T-cell (primary cell): ENCODE measurements at places on chromosomes 1 and 21. TPM values are rescaled to one million over a fixed set of nuclear protein-coding genes. Genes with fewer than 3 reads are reported as not detected.
A peak's percentile ranks its signal among the peaks of the same experiment; 100 is the strongest.

Gene S100A2
- 0.66 TPM for total RNA-seq

Gene TFF2
- total RNA-seq = 0.38 TPM

Gene PCSK9
- total RNA-seq = 0.38 TPM

Gene TNFRSF25
- total RNA-seq = 241 TPM

Gene SERTAD4
- total RNA-seq = not detected

Gene DEGS1
- total RNA-seq = 43.5 TPM

Gene KCNE2
- not detected for total RNA-seq

Gene NCAM2
- total RNA-seq = not detected

Gene GJA5
- not detected for total RNA-seq

Gene OR10J5
- total RNA-seq = not detected

- H3K27ac ChIP-seq = no peak overlapping the region
- DNase-seq = no peak
- H3K27me3 ChIP-seq = no peaks in the 10 kb centered on the region
- H3K4me3 ChIP-seq = no peak overlapping the region
- H3K4me1 ChIP-seq = no peaks in the 10 kb centered on the region
Measured at GRCh38 chr1:68363339-68363738, 86.4 kb downstream of the RPE65 start.

DNA sequence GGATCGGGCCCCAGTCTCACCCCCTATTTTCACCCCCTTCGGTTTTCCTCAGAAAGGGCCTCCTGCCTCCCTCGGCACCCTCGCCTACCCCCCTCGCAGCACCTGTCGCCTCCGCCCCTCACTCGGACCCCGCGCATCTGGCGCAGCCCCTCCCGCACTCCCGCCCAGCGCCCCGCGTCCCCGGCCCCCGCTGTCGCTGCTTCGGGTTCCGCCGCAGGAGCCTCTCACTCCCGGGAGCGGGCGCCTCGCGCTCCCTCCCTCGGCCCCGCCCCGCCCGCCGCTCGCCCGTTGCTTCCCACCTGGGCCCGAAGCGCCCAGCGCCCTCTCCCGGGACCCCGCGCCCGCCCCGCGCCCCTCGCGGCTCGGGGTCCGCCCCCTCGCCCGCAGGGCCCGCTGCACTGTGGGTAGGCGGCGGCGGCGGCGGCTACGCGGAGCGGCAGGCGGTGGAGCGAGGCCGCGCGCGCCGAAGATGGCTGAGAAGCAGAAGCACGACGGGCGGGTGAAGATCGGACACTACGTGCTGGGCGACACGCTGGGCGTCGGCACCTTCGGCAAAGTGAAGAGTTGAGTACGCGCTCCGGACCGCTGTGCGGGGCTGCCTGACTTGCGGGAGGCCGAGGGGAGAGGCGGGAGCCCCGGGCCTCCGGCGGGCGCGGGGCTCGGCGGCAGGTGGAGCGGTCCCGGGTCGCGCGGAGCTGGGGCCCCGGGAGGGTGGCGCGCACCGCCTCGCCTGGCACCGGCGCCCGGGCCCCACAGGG, at the start of gene PRKAA2:
TSS of gene PRKAA2 (plus strand) at position 396 of the 758 bp plus-strand sequence. CDS start at position 470, 74 bp downstream.
- H3K27me3 ChIP-seq = peaks cover 16% of the 10 kb centered on the region
- DNase-seq = no peak
- peak within 1 kb of the TSS; percentile 54 for H3K4me3 ChIP-seq
- no peak within 1 kb of the TSS for H3K27ac ChIP-seq
- peaks cover 8% of the 10 kb centered on the region for H3K4me1 ChIP-seq

- H3K4me3 ChIP-seq = no peak overlapping the region
- H3K27me3 ChIP-seq = peaks cover 4% of the 10 kb centered on the region
- no peak for DNase-seq
- no peaks in the 10 kb centered on the region for H3K4me1 ChIP-seq
- H3K27ac ChIP-seq = no peak overlapping the region
Measured at GRCh38 chr1:67479146-67479891, 49.1 kb upstream of the SERBP1 start.

DNA sequence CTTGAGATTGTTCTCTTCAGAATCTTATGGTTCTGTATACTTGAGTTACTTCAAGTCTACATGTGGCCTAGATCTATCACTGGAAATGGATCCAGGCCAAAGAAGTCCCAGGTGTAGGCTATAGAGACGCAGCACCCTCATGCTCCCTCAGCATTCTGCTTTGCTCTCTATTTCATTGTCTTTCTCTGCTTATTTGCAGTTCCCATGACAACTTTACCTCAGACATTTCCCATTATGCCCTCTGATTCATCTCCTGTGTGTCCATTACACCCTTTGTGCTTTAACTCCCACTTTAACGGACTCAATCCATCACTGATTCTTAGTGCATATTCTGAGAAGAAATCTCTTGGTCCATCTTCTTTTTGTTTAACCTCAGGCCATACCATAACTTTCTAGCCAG, 236.9 kb upstream of the NRIP1 start:
- no peaks in the 10 kb centered on the region for H3K4me1 ChIP-seq
- no peaks in the 10 kb centered on the region for H3K27me3 ChIP-seq
- DNase-seq = no peak
- no peak overlapping the region for H3K4me3 ChIP-seq
- no peak overlapping the region for H3K27ac ChIP-seq

DNA sequence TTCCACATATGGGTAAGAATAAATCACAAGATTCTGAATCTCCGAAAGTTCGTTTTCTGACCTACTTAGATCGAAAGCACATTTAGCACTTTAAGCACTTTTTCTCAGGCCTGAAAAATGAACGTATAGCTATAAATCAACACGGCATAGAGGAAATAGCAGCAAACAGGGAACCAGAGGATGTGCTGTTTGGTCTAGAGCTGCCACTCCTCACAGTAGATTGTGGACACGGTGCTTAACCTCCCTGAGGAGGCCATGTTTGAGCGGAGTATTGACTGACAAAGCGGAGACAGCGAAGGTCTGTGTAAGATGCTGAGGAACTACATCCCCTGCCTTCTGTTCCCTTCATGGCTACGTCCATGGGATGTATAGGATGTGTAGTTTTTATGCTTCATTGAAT, 452.8 kb upstream of the NCAM2 start:
- H3K4me1 ChIP-seq = no peaks in the 10 kb centered on the region
- no peak overlapping the region for H3K27ac ChIP-seq
- DNase-seq = no peak

GRCh38 chr1:211939876-211940468, 95.4 kb downstream of the INTS7 start:
- peaks cover 3% of the 10 kb centered on the region for H3K36me3 ChIP-seq
- no peak overlapping the region for H3K4me3 ChIP-seq
- H3K27ac ChIP-seq = no peak overlapping the region
- no peak for DNase-seq
- H3K4me1 ChIP-seq = no peaks in the 10 kb centered on the region

GRCh38 chr1:92244376-92244775, 26.7 kb downstream of the C1orf146 start:
- H3K27ac ChIP-seq = no peak overlapping the region
- H3K4me3 ChIP-seq = no peak overlapping the region
- no peaks in the 10 kb centered on the region for H3K4me1 ChIP-seq
- H3K27me3 ChIP-seq = no peaks in the 10 kb centered on the region
- no peak for DNase-seq
- H3K36me3 ChIP-seq = no peaks in the 10 kb centered on the region

- H3K4me1 ChIP-seq = peaks cover 7% of the 10 kb centered on the region
- no peak overlapping the region for H3K4me3 ChIP-seq
- no peaks in the 10 kb centered on the region for H3K27me3 ChIP-seq
- no peak overlapping the region for H3K27ac ChIP-seq
- no peak for DNase-seq
Measured at GRCh38 chr1:44760876-44761275, 14.5 kb upstream of the RPS8 start.

DNA sequence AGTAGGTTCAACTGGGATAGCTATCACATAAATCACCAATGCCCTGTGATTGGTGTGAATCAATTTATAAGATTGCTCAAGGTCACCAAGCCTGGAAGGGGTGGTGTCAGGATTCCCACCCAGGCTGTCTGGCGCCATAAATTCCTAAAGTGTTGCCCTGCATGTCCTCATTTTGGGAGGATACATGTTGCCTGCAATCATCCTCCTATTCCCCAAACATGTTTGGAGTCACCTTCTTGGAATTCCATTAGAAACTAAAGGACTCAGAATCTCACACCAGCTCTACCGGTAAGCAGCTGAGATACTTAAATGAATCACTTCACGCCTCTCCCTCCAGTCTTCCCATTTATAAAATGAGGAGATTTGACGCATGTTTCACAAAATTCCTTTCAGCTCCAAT, 54.1 kb upstream of the SLC45A1 start:
- no peak for DNase-seq
- peaks cover 2% of the 10 kb centered on the region for H3K27me3 ChIP-seq
- no peaks in the 10 kb centered on the region for H3K4me1 ChIP-seq
- no peak overlapping the region for H3K4me3 ChIP-seq
- H3K27ac ChIP-seq = no peak overlapping the region

GRCh38 chr21:36965720-36966065, 776 bp downstream of the HLCS start:
- H3K4me3 ChIP-seq = peak overlapping the region; percentile 50
- H3K36me3 ChIP-seq = peaks cover 5% of the 10 kb centered on the region
- peaks cover 4% of the 10 kb centered on the region for H3K4me1 ChIP-seq
- DNase-seq = peak; percentile 15
- peak overlapping the region; percentile 33 for H3K27ac ChIP-seq

- H3K27me3 ChIP-seq = no peaks in the 10 kb centered on the region
- no peak overlapping the region for H3K27ac ChIP-seq
- H3K36me3 ChIP-seq = no peaks in the 10 kb centered on the region
- no peak overlapping the region for H3K4me3 ChIP-seq
- DNase-seq = no peak
Measured at GRCh38 chr1:234536741-234537140, 57.8 kb upstream of the TARBP1 start.

DNA sequence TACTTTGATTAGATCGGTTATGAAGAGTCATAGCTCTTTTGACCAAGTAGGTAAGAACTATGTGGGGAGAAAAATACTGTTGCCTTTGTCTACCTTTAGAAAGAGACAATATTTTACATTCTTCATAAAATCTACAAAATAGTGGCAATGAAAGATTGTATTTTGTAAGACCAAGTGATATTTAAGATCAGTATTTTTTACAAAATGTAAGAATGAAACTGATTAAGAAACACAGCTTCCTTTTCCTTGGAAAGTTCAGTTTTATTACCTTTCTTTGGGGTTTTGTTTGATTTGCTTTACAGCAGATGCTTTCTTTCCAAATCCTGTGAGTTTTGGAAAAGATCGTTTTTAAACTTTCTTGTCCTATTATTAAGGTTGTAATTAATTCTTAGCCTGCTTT, 69.8 kb downstream of the SLC35A3 start:
- H3K36me3 ChIP-seq = peaks cover 4% of the 10 kb centered on the region
- peak overlapping the region; percentile 5 for H3K4me3 ChIP-seq
- DNase-seq = no peak
- H3K27ac ChIP-seq = peak overlapping the region; percentile 96
- peaks cover 26% of the 10 kb centered on the region for H3K4me1 ChIP-seq
- H3K27me3 ChIP-seq = no peaks in the 10 kb centered on the region

DNA sequence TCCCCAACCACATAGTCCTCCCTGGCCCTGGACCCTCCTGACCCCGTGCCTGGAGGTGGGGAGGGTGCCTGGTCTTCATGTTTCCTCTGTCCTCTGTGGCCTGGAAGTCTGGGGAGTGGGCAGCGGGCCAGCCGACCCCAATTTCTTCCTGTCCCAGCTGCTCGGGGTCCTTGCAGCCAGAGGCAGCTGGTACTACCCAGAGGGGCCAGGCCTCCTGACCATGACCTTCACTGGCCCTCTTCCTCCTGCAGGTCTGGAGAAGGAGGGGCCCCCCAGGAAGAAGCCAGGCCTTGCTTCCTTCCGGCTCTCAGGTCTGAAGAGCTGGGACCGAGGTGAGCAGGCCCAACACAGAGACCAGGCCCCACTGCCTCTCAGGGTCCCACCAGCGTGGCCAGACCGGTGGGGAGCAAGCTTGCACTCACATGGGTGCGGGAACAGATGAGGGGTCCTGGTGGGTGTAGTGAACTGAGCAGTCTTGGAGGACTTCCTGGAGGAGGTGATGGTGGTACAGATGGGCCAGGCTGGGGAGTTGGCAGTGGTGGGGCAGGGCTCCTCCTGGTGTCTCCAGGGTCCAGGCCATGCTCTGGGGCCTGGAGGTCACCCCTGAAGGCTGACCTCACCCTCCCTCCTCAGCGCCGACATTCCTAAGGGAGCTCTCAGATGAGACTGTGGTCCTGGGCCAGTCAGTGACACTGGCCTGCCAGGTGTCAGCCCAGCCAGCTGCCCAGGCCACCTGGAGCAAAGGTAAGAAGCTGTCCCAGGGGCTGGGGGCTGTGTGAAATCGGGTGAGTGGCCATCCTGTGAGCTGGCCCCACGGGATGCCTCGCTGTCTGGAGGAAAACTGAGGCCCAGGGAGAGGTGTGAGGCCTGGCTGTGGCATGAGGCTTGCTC, 32.7 kb downstream of the TRIM11 start:
- no peak overlapping the region for H3K4me3 ChIP-seq
- no peak overlapping the region for H3K27ac ChIP-seq
- H3K36me3 ChIP-seq = no peaks in the 10 kb centered on the region
- no peak for DNase-seq
- H3K27me3 ChIP-seq = peaks cover 22% of the 10 kb centered on the region
- peaks cover 14% of the 10 kb centered on the region for H3K4me1 ChIP-seq

DNA sequence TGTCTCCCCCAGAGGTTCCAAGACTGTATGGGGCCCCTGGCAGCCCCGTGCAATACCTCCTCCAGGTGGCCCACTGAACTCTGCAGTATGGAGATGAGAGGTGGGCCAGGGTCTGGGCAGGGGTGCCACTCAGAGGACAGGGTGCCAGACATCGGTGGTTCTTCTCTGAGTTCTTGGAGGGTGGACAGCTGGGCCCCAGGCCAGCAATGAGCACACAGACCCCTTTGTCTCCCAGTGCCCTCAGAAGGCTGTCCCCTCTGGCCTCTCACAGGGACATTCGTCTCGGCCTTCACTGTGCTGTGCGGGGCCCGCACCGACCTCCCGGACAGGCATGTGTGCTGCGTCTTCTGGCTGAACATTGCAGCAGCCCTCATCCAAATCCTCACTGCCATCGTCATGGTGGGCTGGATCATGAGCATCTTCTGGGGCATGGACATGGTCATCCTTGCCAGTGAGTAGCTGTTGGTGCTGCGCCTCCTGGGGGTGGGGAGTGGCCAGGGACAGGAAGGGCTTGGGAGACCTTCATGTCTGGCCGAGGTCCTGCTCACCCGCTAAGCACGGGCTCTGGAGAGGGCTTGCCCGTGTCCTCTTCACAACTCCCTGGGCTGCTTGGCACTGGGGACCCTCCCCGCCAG, 48.1 kb downstream of the STUM start:
- no peak overlapping the region for H3K27ac ChIP-seq
- no peaks in the 10 kb centered on the region for H3K4me1 ChIP-seq
- H3K36me3 ChIP-seq = no peaks in the 10 kb centered on the region

GRCh38 chr1:31625561-31626222, 8.2 kb downstream of the HCRTR1 start:
- H3K4me3 ChIP-seq = no peak overlapping the region
- H3K36me3 ChIP-seq = peaks cover 7% of the 10 kb centered on the region
- H3K27ac ChIP-seq = no peak overlapping the region
- H3K27me3 ChIP-seq = no peaks in the 10 kb centered on the region
- DNase-seq = no peak
